ENCODE measurements at places on chromosomes 13 and 19.

DNA sequence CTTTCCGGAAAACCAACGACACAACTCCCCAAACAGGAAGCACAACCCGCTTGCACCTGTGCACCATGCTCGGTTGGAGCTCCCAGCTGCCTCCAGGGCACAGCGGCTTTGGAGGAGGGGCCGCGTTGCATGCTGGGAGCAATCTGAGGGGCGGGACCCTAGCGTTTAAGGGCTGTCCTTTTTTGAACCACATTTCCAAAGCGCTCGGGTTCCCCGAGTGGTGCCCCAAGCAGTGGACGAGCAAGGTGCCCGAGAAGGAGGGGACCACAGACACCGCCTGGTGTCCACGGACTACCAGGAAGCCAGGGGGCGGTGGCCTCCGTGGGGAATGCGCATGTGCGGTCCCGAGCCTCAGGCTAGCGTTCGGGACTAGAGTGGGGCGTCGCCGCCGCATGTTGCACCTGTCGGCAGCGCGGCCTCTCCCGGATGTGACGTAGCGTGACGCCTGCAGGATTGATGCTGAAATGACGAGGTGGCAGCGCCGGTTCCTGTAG is 11.9 kb upstream of the ZNF57 start:
- no peak for DNase-seq

GRCh38 chr13:95087746-95088305 is 213.4 kb downstream of the ABCC4 start:
- no peak for DNase-seq

DNA sequence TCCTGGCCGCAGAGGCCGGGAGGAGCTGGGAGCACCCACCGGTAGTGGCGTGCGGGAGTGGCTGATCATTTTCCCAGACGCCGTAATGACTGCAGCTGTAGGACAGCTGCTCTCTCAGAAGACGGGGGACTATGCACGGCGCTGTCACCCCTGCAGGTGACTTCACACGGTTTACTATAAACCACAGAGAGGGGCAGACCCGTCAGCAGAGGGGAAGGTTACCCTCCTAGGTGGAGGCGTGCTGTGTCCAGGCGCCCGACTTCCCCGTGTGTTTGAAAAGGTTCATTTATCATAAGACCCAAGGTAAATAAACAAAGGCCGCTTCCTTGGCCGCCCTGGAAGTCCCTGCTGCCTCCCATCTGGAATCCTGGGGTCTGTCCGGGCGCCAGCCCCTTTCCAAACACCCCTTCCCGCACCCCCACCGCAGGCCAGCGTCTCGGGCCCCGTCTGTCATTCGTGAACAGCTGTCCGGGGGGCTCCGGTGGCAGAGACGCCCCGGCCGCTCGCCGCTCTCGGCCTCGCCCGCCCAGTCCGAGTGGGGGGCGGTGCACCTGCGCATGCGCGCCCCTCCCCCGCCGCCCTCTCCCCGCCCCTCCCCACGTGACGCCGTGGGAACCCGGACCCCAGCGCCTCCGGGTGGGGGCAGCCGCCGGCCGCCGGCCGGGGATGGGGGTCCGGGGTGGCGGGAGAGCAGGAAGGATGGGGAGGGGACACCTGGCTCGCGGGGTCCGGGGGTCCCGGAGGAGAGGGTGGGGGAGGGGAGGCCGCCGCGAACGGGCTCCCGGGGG is 915 bp downstream of the SHC2 start:
- no peak for DNase-seq

DNA sequence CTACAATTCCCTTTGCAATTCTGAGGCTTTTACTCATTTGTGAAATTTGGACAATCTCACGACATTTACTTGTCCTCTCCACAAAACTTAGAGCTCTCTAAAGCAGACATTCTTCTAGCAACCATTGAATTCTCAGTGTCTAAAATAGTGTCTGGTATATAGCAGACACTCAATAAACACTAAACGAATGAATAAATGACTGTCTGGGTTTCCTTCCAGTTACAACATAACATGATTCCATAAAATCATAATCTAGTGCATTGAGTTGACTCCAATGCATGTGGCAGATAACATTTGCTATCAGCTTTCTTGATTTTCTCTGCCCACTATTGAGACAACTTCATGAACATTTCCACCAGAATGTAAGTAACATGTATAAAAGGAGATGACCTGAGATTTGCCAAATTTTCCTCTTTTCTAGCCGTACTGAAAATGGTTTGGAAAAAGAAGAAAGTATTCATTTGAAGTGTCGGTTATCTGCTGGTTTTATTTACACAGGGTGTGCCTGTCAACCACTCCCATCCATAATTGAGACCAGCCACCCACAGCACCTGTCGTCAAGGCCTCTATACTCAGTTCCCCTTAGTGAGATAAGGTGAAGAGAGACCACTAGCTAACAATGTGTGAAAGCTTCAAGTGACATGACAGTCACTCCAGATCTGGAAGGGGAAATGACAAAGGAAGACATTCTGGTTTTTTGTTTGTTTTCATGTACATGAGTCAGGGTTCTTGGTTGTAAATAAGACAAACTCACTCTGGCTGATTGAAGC is 4.8 kb upstream of the SERP2 start:
- no peak for DNase-seq

- no peak for DNase-seq
Measured at GRCh38 chr13:47220453-47221140, 323.7 kb upstream of the HTR2A start.

GRCh38 chr13:27130223-27130978 is 41.2 kb downstream of the USP12 start:
- DNase-seq, result no peak

GRCh38 chr19:6724631-6725492 is 4.4 kb upstream of the C3 start:
- no peak for DNase-seq

DNA sequence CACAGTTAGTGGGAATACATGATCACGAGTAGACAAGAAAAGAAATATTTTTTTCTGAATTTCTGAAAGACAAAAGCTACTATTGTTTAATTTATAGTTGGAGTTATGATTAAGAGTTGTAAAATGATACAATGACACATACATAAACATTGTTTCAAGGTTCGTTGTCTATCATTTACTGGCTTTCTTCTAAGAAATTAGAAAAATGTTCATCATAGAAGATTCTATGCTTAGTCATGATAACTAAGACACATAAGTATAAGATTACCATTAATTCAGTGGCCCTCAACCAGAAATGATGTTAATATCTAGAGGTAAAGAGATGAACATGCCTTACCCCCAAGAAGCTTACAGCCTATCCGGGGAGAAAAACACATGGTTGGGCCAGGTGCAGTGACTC is 1832.8 kb upstream of the PRR20A start:
- no peak for DNase-seq

Data from GM06990 (cell line).